ENCODE measurements at places on chromosomes 4 and X. TPM values are rescaled to one million over a fixed set of nuclear protein-coding genes. Genes with fewer than 3 reads are reported as not detected.

DNA sequence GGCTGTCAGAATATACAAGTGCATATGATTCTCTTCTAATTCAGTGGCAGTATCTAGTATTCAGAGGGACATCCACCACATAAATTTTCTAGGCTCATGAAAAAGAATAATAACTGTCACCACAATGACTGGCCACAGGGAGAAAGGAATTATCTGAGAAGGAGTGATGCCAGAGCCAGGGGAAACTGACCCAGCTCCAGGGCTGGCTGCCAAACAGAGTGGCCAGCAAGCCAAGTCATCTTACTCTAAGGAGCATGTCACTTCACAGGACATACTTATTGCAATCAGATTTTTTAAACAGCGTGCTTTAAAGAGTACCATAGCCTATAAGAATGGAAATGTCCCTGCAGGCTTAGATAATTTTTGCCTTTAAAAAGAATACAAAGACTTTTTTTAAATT is 5.8 kb upstream of the SEPTIN11 start:
- DNase-seq: no peak

DNA sequence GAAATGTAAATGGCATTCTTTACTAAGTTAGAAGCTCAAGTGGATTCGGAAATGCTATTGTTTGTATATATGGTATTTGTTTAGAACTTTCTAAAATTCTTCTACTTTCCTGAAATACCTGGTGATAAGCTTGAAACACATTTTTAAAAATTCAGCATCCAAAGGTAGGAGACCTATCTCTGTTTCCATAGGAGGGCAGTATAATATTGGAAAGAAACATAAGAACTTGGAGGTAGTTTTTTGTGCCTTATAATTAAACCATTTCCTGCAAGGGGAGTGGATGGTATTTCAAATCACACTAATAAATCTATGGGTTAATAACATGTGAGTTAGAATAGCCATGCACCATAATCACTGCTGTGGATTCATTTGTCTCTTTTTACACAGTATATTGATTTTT is 217.4 kb upstream of the AADAT start:
- peak; percentile 4 for DNase-seq

DNA sequence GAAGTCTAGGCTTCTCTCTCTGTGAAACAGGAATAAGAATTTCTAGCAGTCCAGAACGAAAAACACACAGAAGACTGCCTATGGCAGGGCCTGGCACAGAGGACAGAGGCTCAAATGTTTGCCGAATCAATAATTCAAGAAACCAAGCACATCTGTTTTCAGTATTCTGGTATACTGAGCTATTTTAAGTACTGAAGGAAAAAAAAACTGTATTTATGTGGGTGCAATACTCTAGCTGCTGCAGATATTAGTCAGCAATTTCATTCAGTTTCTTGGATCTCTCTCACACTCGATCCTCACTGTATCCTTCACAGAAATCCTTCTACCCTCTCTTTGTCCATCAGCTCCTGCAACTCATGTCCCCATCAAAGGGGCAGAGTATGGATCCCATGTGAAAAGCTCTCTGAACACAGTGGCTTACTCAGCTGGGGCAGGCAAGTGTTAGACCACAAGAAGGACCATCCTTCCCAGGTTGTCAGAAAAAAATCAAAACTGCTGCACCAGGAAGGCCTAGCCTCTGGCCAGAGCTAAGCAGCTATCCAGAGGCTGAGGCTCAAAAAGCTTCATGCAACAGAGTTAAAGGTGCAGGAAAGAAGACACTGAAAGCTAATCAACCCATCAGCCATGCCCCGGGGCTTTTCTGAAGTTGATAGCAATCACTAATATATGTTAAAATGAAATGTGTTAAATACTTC is 9.1 kb upstream of the USO1 start:
- no peak for DNase-seq

DNA sequence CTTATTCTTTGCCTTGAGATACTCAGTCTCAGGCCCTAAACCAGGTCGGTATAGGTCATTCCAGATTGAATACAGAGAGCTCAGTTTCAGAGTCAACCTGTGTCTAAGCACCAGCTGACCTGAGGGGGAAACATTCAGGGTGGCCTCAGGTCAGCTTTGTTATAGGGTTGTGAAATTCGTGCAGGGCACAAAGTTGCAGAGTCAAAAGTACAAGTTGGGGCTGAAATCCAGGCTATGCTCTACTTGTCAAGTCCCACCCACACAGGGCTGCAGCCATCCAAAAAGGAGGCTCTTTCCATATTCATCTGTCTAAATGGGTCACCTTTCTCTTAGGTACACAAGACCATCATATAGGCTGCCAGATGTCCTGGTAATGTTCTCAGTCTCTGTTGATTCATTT is 89.7 kb downstream of the ITIH6 start:
- no peak for DNase-seq

The RBMXL3 gene
- not detected for polyA plus RNA-seq

- DNase-seq: no peak
These were observed 175.8 kb downstream of the RASL11B start for GRCh38 chr4:53037892-53038291.

DNA sequence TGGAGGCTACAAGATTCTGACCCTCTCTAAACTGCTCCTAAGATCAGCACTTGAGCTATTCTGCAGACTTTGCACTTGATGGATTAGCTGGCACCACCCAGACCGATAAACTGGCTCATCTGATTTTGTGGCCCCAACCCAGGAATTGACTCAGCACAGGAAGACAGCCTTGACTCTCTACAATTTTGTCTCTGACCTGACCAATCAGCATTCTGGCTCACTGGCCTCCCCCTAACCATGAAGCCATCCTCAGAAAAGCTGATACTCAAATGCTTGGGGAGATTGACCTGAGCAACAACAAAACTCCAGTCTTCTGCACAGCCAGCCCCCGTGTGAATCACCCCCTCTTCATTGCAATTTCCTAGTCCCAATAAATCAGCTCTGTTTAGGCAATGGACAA is 195.4 kb upstream of the PPP1R2C start:
- DNase-seq: peak; percentile 17

DNA sequence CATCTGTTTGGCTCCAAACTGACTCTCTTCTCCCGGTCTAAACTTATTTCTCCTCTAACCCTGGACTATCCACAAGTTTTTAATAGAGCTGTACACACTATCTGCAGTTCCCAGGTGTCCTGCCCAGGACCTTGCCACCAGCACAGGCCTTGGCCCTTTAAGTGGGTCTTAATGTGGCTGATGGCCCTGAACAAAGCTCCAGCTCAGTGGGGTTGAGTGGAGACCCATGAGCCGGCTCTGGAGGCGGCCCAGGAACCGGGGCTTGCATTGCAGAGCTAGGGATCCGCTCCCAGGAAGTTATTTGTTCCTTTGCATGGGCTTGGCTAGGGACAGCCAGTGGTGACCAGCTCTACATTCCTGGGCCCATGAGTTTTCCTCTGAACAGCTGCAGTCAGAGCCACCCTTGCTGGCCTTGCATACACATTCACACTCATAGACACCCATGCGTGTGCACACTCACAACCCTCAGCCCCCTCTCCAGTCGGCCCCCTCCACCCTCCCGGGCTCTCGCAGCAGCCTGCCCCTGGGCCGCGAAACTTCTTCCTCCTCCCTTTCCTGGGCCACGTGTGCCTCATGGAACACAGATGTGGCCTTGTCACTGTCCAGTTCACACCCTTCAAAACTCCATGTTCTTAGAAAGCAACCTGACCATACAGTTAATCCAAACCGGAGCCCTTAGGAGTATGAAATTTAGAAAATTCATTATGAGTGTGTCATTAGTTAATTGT is 58.2 kb downstream of the GPR143 start:
- DNase-seq: no peak
